C1 segment of cervical spinal cord (tissue), 14 donors: ENCODE measurements at places on chromosomes 12 and 14.

- no peak for DNase-seq
Measured at GRCh38 chr14:91509878-91510170, 286 bp downstream of the PPP4R3A start.

DNA sequence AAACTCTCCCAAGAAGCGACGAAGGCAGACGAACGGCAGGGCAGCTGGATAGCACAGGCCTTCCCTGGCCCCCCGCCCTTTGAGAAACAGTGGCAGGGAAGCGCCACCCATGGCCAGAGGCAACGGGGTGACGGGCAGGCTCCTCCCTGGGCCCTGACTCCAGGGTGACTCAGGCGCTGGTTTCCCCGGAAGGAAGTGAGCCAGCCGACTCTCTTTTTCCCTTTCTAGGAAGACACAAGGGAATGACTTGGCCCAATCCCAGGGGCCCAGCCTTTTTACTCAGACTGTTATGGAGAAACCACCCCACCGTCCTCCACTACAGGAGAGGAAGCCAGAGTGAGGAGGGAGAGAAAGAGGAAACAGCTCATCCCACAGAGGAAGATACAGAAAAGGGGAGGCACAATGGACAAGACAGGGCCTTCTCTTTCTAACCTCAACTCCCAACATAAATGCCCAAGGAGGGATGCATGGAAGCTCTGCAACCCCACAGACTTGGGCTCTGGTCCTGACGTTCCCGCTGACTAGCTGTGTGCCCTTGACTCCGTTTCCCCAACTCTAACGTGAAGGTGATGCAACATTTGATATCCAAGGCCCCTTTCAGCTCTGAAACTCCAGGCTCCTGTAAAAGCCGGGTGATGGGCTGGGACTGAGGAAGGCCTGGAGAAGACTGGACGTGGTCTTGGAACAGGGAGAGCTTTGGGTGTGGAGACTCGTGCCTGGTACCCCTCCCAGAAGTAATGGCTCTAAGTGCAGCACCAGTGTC, 27.9 kb downstream of the ACTN1 start:
- DNase-seq, result no peak

DNA sequence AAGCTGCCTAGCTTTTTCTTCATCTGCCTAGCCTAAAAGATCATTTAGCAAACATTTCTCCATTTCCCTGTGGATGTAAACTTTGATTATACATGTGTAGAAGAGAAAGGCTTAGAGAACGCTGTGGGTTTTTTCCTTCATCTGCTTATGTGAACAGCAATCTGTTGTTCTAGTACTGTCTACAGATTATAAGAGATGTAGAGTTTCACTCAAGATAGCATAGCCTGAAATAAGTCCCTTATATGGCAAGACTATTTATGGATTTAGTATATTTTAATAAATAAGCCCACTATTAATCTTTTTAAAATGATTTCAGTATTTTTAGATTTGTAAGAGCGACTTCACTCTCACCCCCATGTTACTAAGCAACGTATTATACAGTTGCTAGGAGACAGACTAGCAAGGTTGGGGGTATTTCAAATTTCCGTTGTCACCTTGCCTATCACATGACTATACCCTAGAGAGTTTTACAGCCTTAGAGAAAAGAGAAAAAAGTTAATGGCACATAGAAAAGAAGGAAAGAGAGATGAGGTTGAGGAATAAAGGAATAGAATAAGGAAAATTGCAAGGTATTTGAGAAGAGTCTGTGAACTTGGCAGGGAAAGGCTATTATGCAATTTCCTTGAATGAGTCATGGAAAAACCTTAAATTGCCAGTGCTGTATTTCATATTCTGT, 12.2 kb upstream of the TUBA1A start:
- no peak for DNase-seq

DNA sequence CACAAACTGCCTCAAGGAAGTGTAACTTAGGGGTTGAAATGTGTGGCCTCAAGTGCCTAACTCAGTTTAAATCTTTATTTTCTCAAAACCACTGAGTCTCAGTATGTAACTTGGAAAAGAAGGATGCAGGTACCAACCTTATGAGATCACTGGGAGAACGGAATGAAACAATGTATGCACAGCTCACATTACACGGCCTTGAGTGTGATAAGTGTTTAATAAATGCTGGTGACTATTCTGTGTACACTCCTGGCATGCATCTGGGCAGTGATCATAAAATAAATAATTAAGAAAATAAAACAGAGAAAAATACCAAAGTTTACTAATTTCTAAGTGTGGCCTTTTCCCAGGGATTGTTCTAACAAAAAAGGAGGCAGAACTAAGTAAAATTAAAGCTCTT, 974.5 kb upstream of the FLRT2 start:
- DNase-seq, result no peak

- DNase-seq, result no peak
Measured at GRCh38 chr12:102568276-102568675, 87.9 kb upstream of the IGF1 start.

DNA sequence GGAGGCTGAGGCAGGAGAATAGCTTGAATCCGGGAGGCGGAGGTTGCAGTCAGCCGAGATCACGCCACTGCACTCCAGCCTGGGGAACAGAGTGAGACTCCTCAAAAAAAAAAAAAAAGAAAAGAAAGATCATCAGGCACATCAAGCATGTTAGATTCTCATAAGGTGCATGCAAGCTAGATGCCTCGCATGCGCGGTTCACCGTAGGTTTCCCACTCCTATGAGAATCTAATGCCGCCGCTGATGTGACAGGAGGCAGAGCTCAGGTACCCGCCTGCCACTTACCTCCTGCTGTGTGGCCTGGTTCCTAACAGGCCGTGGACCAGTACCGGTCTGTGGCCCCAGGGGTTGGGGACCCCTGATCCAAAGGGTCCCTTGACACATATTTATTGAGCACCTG, 7.0 kb downstream of the ACVR1B start:
- DNase-seq, result no peak

DNA sequence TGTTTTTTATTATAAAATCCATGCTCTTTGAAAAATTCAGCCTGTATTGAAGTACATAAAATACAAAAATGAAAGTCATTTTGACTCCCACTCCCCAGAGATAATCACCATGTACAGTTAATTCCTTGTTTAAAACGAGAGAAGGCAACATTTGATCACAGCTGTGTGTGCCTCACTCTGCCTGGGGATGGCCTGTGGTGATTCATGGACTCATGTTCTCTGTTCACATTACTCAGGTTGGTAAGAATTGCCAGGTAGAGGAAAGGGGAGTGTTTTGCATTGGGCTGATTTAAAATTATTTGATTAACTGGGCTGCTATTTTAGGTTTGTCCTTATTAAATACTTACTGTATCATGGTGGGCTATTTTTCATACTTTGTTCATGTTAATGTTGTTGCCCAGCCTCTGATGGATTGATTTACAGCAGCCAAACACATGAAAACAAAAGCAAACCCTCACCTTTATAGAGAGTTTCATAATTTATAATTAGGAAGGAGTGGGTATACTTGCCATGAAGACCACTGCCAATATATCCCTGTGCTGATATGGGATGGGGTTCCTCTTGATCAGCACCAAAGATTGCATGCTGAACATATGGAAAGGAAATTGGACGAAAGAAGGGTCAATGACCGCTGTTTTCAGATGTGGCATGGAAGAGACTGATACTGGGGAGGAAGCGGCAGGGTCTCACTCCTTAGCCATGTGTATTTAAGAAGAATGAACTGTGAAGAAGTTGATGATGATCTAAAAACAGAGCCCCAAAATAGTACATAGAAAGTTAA, 3.0 kb downstream of the ZBTB1 start:
- DNase-seq, result no peak

- DNase-seq, result no peak
Measured at GRCh38 chr14:23297611-23298277, 4.9 kb downstream of the PPP1R3E start.

GRCh38 chr12:81161680-81162079, 83.8 kb downstream of the ACSS3 start:
- DNase-seq, result no peak

DNA sequence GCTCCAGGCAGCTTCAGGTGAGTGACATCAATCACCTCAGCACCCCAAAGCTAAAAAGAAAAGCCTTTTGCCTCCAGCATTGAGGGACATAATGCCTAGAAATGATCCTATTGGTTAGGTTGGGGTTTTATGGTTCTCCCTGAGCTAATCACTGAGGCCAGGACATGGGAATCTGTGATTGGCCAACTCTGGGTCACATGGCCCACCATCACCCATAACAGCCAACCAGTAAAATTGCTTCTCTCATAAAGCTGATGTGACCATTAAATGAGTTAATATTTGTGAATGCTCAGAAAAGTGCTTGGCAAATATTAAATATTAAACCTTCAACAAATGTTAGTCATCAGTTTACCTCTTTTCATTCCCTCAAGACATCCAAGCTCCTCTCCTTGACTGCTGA, 60.2 kb downstream of the TBX3 start:
- DNase-seq, result no peak

DNA sequence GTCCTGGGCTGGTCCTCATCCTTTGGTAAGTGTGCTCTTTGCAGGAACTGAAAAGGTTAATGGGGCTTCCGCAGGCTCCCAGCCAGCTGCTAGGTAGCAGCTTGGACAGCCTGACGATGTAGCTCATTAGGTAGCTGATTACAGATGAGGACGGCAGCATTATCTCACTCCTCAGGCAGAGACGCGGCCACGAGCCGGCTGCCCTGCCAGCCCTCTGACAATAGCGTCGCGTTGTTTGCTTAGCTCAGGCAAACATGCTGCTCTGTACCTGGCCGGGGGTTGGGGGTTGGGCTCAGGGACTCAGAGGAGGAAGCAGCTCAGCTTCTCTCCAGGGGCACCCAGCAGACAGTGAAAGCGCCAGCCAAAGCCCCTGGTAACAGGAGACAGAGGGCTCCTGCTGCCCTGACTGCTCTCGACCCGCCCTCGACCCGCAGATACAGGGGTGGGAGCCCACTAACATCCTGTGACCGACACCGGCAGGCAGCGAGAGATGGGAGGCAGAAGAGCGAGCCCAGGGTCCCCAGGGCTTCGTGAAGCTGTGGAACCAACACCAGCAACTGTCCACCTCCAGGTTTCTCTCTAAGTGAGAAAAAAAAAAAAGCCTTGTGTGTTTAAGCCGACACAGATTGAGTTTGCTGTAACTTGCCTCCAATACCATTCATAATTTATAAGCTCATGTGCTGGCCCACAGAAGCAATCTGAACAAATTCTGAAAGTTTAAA, 53.4 kb upstream of the DLK1 start:
- no peak for DNase-seq

DNA sequence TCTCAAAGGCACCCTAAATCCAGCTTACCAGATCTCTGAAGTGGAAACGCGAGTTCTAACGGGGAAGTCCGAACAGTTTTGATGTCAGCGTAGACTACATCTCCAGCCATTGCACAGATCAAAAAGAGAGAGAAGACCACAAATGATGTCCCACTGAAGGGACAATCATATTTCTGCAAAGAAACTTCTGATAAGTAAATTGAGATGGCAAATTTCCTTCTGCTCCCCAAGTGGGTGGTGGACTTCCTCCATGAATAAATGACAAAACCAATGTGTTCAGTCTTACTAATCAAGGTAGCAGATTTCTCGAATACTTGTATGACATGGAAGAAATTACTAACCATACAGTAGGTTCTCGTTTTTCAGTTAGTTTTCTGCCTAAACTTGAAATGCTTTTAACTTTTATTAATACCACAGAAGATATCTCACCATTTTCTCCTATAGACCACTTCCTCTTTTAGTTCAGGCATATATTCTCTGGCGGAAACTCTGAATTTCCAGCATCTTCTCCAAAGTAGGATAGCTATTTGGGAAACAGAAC, at the start of gene CLECL1:
CLECL1 (minus strand) TSS at position 177 of the 541 bp plus-strand sequence.
- no peak for DNase-seq

- no peak for DNase-seq
Measured at GRCh38 chr12:58765653-58766512, 154.4 kb downstream of the LRIG3 start.

DNA sequence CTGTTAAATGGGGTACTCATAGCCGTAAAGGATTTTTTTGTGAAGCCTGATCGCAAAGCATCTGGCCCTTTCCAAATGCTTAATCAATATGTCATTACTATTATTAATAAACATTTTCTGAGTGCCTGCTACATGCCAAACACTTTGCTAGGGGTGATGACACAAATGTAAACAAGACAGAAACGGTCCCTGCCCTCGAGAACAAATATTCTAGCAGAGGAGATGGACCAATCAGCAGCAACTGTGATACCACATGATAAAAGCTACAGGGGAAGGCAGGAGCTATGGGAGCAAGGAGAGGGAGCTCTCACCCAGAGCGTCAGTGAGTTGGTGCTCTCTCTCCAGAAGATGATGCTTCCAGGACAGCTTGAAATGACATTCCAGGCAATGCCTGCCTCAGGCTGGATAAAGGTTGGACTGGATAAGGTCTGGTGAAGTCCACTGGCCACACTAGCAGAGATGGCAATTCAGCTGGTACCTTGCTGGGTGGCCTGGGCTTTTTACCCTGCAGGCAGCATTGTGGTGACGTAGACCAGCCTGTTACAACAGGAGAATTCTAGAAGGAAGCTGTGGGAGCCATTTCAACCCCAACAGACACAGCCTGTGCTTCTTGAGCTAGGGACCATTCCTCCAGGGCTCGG, 41.1 kb downstream of the ERH start:
- DNase-seq, result no peak

- DNase-seq, result no peak
Measured at GRCh38 chr14:106094654-106095189, 568.3 kb downstream of the TMEM121 start.

GRCh38 chr12:71474791-71475190, 35.2 kb downstream of the LGR5 start:
- DNase-seq, result no peak

GRCh38 chr14:96722736-96723135, 74.4 kb upstream of the VRK1 start:
- no peak for DNase-seq

DNA sequence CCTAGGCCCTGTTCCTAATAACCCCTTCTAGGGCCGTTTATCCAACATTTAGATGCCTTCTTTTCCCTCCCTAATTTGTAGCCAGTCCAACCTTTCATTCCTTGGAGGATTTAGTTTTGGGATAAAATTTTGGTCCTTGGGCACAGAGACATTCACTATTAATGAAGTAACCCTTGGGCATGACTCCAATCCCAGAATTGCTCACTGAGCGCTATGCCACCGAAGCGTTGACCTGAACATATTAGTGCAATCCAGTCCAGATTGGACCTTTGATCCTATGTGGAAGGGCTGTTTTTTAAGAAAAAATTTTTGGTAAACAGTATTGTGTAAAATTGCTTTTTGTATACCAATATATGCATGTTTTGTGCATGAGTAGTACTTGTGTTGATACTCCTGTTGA, 10.0 kb downstream of the DACT1 start:
- DNase-seq, result no peak
